T-helper 2 cell (primary cell): ENCODE measurements at places on chromosomes 13 and 19.

GRCh38 chr13:35767256-35767976 is 290.9 kb upstream of the MAB21L1 start:
- DNase-seq: no peak

GRCh38 chr13:91284335-91284734 is 63.2 kb upstream of the MIR17HG start:
- DNase-seq: no peak

- no peak for DNase-seq
These were observed 125.4 kb upstream of the ZNF507 start for GRCh38 chr19:32219881-32220472.

GRCh38 chr13:64845110-64845509 is 2385.0 kb downstream of the PCDH9 start:
- no peak for DNase-seq

DNA sequence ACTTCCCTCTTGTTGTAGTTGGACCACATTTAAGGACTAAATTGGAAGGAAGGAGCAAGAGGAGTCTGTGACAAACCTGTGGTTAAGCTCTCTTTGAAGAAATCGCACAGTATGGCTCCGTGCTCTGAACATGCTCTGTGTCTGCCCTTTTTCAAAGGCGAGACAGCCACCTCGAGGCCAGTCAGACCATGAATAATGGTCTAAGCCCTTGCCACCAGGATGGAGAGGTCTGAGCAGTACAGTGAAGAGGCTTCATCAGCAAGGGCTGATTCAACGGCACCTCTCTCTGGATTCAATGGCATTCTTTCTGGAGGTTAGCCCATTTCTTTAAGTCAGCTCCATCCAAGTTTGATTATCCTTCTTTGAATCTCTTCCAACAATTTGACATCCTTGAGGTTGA is 30.9 kb downstream of the FAM216B start:
- no peak for DNase-seq

DNA sequence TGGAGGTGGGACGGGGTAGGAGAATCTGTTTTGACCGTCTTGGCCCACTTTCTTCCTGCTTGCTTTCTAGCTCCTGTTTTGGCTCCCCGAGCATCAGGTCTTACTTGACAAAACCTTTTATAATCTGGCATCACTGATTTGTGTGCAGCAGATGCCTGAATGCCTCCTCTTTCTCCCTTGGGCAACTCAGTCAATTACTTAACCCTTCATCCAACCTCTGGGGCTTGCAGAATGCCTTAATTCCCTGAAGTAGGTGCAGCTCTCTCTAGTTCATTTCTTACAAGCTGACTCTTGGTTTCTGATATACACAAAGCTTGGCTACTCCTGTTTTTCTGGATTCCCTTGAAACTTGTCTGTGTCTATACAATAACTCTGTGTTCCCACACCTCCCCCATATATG is 5.7 kb upstream of the NUP58 start:
- DNase-seq: no peak
